ENCODE measurements at places on chromosomes 13 and 19.

GRCh38 chr19:56837492-56838023 is 3.0 kb downstream of the PEG3 start:
- DNase-seq = no peak

DNA sequence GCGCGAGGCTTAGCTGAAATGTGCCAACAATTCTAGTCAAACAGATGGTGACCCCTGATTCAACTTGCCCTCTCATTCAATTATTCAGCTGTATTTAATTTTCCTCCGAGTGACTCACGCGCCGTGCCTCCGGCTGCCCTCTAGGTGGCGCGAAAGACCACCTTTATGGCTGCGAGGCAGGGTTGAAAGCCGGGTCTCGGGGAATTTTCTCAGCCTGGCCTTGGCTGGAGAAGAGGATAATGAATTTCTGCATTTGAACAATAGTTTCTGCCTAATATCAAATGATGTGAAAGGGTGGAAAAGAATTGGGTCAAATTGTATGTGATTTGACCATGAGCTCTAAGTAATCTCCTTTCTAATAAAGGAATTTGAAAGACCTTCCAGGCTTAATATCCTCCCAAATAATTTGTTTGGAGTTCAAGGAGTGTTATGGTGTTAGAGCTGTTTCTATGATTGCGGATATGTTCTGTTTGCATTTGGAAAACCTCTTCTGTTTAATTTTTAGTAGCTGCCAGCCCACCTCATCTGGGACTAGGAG is 310.9 kb downstream of the ZNF536 start:
- peak; percentile 74 for DNase-seq

GRCh38 chr19:50268041-50268440 is 61.1 kb downstream of the KCNC3 start:
- no peak for DNase-seq

- DNase-seq = no peak
These were observed at the start of gene OLFM2 for GRCh38 chr19:9936326-9937000. Gene OLFM2, minus strand, starts transcription at chr19:9936515. Its CDS starts 149 bp downstream, at chr19:9936366.

- no peak for DNase-seq
These were observed 12.0 kb downstream of the ELF1 start for GRCh38 chr13:41006978-41007743.

DNA sequence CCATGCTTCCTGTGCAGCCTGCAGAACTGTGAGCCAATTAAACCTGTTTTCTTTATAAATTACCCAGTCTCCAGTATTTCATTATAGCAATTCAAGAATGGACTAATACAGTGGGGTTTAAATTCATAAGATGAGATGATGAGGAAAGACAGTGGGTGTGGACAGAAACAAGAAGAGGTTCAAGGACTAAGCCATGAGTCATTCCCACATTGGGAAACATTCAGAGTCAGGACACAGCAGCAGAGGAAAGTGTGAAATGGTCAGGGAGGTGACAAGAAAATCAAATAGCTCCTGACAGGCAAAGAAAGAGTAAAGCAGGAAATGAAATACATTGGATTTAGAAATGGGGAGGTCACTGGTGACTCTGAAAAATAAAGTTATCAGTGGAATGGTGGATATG is 9.1 kb downstream of the ZNF841 start:
- DNase-seq = no peak

DNA sequence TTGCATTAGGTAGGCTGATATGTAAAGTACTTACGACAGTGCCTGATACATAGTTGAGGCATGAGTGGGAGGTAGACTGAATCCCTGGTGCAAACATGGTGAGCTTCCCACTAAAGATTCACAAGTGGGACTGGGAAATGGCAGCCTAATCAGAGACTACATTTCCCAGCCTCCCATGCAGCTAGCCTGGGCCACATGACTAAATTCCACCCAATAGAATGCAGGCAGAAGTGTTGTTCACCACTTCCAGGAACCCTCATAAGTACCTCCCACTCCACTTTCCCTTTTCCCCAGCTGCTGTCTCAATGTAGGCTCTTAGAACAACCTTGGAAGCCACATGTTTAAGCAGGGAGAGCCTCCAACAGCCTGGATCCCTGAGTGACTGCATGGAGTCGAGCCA is 104.9 kb downstream of the CACNA1A start:
- DNase-seq = peak; percentile 14

DNA sequence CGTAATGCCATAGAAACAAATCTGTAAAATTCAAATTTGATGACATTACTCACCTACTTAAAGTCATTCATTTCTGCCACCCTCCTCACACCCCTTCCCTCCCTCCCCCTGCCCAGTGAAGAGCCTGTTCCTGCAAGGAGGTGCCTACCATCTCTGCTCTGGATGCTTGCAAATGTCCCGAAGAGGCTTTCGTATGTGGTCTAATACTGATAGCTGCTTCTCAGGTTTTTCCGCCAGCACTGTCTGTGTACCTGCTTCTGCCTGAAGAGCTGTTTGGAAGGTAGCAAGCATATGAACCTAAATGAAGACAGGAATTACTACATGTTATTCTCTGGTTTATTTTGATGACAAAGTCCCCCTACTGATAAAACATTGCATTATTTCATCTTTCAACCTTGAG is 57.1 kb downstream of the GPALPP1 start:
- DNase-seq = no peak

DNA sequence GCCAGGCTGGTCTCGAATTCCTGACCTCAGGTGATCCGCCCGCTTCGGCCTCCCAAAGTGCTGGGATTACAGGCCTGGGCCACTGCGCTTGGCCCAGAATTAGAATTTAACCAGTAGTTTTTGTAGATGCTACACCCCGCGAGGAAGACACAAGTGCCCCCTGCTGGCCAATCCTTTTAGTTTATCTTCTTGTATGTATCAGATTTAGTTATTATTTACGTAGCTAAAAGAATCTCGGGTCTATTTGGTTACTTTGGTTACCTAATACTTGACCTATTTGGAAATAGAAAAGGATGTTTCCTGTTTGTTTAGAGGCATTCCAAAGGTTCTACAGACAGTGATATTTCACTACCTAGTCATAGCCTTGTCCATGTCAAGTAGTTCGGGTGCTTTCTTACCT is 22.0 kb downstream of the MUC16 start:
- DNase-seq = peak; percentile 73

- no peak for DNase-seq
These were observed 1.5 kb downstream of the ZNF581 start for GRCh38 chr19:55644842-55645511.

DNA sequence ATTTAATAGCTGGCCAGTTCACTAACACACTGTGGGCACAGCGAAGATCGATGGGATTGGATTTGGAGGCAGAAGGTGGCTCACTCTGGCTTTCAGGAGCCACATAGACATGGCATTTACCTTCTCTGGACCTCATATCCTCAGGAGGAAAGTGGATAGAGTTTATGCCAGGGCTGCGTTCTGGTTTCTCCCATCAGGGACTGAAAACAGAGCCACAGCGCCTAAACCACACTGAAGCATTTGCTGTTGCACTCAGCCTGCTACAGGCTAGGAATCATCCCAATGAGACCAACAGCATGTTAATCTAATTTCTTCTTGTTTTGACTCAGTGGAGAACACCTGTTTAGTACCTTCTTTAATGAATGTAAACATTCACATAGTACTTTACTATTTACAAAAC is 1.6 kb downstream of the CYSLTR2 start:
- DNase-seq = no peak

All from A549 (cell line).